ENCODE measurements at places on chromosomes 16 and 17. TPM values are rescaled to one million over a fixed set of nuclear protein-coding genes. Genes with fewer than 3 reads are reported as not detected.

The TP53TG3C gene
- not detected for total RNA-seq

DNA sequence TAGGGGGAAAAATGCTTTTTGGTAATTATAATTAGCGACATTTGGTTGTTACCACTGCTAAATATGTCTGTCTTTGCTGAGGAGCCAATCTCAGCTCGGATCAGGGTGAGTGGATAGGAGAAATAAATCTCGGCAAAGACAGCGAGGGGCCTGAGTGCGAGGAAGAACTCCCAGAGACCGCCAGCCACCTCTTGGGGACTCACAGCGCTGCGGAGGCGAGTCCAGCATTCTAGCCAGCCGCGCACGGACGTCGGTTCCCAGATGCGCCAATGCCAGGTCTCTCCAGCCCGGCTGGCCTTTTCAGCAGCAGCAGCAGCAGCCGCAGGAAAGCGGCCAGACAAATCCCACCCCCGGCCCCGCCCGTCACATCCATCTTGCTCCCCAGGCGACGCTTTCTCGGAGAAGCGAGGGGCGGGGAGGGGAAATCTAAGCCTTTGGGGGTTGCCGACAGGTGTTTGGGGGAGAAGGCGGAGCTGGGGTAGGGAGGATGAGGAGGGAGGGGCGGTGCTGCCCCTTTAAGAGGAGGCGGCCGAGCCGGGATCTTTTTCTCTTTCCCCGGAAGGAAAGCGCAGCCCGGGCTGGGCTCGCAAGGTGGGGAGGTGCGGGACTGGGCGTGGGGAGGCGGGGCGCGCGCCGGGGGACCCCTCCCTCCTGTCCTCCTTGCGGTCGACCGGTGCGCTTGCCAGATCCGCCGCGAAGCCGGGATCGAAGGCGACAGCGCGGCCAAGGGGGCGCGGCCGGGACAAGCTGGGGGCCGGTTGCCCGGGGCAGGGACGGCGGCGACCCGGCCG, at the start of gene ITGA3:
Gene ITGA3, plus strand, starts transcription at position 685 of the 791 bp plus-strand sequence. CDS start 330 bp downstream, outside the sequence.
- H3K27me3 ChIP-seq: no peaks in the 10 kb centered on the region
- DNase-seq: peak; percentile 94
- peak within 1 kb of the TSS; percentile 95 for H3K4me3 ChIP-seq
- H3K36me3 ChIP-seq: no peaks in the 10 kb centered on the region
- H3K27ac ChIP-seq: peak within 1 kb of the TSS; percentile 97
- H3K4me1 ChIP-seq: peaks cover 50% of the 10 kb centered on the region

DNA sequence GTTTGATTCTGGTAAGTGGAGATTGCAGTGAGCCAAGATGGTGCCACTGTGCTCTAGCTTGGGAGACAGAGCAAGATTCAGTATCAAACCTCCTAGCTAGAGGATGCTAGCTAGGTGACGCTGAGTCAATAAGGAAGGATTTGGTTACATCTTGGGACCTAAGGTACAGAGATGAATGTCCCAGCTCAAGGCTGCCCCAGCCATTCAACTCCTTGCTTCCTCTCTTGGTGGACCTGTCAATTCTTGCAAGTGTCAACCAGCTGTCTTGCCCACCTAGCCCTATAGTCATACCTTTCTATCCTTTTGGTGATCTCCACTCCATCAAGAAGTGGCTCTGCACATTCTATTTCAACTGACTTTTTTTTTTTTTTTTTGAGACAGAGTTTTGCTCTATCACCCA, 1.4 kb upstream of the MILR1 start:
- no peaks in the 10 kb centered on the region for H3K27me3 ChIP-seq
- peaks cover 8% of the 10 kb centered on the region for H3K4me1 ChIP-seq
- H3K27ac ChIP-seq: no peak overlapping the region

The CACNG5 gene
- not detected for total RNA-seq

DNA sequence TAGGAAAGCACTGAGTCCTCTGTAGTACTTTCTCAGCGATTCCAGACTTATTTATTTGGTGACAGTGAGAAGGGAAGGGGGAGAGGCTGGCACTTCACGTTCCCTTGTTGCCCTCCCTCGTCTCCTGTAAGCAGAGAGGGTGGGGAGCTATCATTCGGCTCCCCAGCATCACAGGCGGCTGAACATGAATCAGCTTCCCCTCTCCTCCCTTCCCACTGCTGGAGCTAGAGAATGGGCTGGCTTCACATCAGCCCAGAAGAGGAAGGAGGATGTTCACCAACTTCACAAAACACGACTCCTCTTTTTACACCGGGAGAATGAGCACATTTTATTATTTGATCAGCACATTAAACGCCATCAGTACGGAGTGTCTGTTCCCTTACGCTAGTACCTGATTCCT, 6.7 kb upstream of the CMIP start:
- no peaks in the 10 kb centered on the region for H3K36me3 ChIP-seq
- H3K27me3 ChIP-seq: no peaks in the 10 kb centered on the region
- H3K4me3 ChIP-seq: no peak overlapping the region
- no peak for DNase-seq
- H3K27ac ChIP-seq: no peak overlapping the region
- peaks cover 11% of the 10 kb centered on the region for H3K4me1 ChIP-seq

The CNTNAP4 gene
- total RNA-seq: 1.2 TPM

- H3K4me1 ChIP-seq: peaks cover 12% of the 10 kb centered on the region
- DNase-seq: no peak
- no peak overlapping the region for H3K4me3 ChIP-seq
- no peaks in the 10 kb centered on the region for H3K27me3 ChIP-seq
- H3K27ac ChIP-seq: no peak overlapping the region
Measured at GRCh38 chr17:74607221-74607620, 15.1 kb upstream of the CD300LD start.

DNA sequence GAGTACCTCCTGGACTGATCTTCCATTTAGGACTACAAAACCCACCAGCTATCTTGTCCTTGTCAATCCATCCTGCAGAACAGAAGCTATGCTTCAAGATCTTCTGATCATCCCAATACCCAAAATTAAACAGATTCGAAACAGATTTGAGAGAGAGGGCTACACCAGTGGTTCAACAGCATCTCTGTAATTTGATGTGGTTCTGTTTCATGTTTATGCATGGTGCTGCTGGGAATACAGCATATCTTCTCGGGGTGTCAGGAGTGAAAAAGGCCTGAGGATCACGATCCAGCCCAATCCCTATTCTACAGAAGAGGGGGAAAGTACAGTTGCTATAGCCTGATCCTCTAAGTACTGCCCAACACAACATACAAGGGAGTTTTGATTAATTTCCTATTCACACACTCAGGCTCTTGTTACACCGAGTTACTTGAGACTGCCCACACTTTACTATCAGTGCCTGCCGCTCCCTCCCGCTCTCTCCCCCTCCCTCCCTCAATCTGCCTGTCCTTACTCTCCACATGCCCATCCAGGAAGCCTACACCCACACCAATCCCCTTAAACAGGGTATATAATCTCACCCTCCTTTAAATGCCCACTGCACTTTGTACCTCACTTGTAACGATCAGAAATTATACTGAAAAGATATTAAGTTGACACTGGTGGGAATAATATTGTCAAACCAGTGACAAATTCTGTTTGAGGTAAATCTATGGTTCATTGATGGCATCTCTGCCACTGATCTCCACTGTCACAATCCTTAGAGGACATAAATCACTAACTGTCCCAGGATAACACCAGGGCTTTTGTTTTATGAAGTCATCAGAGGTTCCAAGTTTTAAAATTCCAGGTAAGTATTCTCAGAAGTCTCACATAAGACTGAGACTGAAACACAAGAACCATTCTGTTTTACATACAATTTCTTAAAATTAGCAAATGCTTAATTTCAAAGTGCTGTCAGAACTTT, 89.3 kb upstream of the PLEKHM1 start:
- no peak overlapping the region for H3K27ac ChIP-seq
- H3K4me1 ChIP-seq: peaks cover 22% of the 10 kb centered on the region
- H3K36me3 ChIP-seq: no peaks in the 10 kb centered on the region
- no peak overlapping the region for H3K4me3 ChIP-seq
- DNase-seq: no peak

- no peak overlapping the region for H3K27ac ChIP-seq
- no peaks in the 10 kb centered on the region for H3K27me3 ChIP-seq
- H3K36me3 ChIP-seq: no peaks in the 10 kb centered on the region
Measured at GRCh38 chr17:54324813-54325212, 502.1 kb downstream of the KIF2B start.

DNA sequence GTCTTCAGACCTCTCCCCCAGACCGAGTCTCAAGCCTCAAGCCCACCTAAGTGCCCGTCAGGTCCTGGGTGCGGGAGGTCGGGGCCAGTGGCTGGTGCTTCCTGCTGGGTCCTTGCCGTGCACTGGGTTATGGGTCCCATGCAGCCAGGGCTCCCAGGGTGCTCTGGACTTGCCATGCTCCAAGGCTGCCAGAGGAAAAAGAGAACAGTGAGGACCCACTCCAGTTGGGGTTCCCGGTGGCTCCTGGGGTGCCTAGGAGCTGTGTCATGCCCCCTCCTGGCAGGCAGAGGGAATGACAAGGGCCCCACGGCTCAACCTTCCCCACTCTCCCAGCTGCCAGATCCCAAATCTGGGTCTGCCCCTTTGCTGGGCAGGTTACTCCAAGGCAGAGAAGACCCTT, 3.8 kb downstream of the SNX20 start:
- no peaks in the 10 kb centered on the region for H3K27me3 ChIP-seq
- H3K4me1 ChIP-seq: no peaks in the 10 kb centered on the region
- H3K36me3 ChIP-seq: no peaks in the 10 kb centered on the region
- DNase-seq: no peak

DNA sequence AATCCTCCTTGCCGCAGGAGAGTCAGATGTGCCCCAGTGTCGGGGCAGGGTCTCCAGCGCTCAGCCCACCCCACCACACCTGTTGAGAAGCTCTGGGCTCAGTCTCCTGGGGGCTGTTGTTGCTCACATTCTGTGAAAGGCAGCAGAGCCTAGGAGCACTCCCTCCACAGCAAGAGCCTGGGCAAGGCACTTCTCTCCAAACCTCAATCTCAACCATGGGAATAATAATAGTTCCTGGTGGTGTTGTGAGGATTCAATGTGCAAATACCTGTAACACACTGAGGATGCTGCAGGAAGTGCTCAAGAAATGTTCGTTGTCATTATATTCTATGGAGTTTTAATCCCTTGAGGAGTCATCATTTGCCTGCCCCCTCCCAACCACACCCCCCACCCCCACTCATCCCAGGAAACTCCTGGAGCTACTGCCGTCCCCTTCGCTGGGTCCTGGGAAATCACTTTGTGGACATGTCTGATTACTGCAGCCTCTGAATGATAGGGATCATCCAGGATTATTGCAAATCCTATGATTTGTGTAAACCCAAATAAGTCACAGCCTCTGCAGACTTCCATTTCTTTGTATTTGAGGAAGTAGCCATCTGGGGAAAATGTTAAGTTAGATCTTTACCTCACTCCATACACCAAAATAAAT, 61.5 kb downstream of the CCT6B start:
- no peaks in the 10 kb centered on the region for H3K36me3 ChIP-seq
- H3K27me3 ChIP-seq: no peaks in the 10 kb centered on the region
- H3K4me1 ChIP-seq: no peaks in the 10 kb centered on the region

DNA sequence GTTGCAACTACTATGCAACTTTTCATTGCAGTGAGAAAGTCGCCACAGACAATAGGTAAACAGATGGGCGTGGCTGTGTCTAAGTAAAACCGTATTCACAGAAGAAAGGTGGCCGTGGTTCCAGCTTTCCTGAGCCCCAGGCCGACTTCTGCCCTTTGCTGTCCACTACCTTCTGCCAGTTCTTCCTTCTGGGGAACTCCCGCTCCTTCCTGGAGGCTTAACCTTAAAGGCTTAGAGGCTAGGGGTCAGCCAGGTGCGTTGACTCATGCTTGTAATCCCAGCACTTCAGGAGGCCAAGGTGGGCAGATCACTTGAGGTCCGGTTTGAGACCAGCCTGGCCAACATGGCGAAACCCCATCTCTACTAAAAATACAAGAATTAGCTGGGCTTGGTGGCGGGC, 2.1 kb upstream of the SEPTIN12 start:
- H3K27ac ChIP-seq: no peak overlapping the region
- H3K36me3 ChIP-seq: no peaks in the 10 kb centered on the region
- no peak for DNase-seq
- no peak overlapping the region for H3K4me3 ChIP-seq
- no peaks in the 10 kb centered on the region for H3K27me3 ChIP-seq

The TBC1D26 gene
- total RNA-seq: not detected

The HAS3 gene
- total RNA-seq: 0.42 TPM

DNA sequence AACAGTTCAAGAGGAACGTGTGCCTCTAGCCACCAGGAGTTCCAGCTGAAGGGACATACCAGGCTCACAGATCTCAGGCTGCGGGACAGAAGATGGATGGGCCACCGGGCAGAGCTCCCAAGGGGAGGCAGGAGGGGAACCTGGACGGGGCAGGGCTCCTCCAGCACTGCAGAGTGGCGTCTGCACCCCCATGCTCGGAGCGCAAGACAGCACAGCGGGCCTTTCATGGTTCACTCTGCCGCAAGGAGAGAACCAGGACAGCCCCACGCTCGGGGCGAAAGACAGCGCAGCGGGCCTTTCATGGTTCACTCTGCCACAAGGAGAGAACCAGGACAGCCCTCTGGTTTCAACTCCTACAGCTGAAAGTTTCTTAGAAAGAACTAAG, 20.6 kb downstream of the SLC38A10 start:
- H3K4me3 ChIP-seq: no peak overlapping the region
- H3K27ac ChIP-seq: no peak overlapping the region
- peaks cover 32% of the 10 kb centered on the region for H3K4me1 ChIP-seq

The STH gene
- total RNA-seq: not detected

GRCh38 chr16:4011940-4012629, 104.2 kb downstream of the ADCY9 start:
- no peaks in the 10 kb centered on the region for H3K36me3 ChIP-seq
- no peak overlapping the region for H3K4me3 ChIP-seq

DNA sequence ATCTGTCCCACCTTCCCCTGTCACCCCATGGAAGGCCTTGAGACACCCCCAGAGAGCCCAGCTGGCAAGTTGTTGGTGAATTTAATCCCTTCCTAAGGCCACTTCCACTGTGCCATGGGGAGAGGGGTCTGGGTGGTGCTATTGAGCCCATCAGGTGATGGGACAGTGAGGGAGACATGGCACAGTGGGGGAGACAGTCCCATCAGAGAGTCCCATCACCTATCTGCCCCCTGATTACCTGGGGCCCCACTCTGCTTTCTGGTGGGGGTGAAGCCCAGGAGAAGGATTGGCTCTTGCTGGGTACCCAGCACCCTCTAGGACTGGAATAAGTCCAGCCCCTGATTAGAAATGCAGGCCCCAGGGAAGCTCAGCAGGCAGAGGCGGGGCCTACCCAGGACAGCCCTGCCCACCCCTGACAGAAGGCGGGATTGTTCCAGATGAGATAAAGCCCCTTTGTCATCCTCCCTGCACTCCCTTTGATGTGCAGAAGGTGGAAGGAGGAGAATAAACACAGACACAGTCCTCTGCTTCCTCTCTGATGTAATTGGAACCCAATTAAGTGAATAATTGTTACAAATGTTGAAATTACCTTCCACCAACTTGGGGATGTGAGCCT, 18.9 kb downstream of the TMEM132E start:
- no peaks in the 10 kb centered on the region for H3K4me1 ChIP-seq
- no peaks in the 10 kb centered on the region for H3K27me3 ChIP-seq
- no peak for DNase-seq

The WNT3 gene
- total RNA-seq: under 0.01 TPM

The TSPOAP1 gene
- 19.0 TPM for total RNA-seq

- H3K4me1 ChIP-seq: peaks cover 18% of the 10 kb centered on the region
- DNase-seq: no peak
- no peak overlapping the region for H3K27ac ChIP-seq
- no peaks in the 10 kb centered on the region for H3K36me3 ChIP-seq
Measured at GRCh38 chr16:53756275-53756996, 52.5 kb downstream of the FTO start.

The AOC3 gene
- 242 TPM for total RNA-seq

The ZNF23 gene
- total RNA-seq: 11.2 TPM

GRCh38 chr17:47882247-47882646, 13.8 kb upstream of the SP2 start:
- H3K27me3 ChIP-seq: peaks cover 57% of the 10 kb centered on the region
- peaks cover 11% of the 10 kb centered on the region for H3K4me1 ChIP-seq
- no peak overlapping the region for H3K27ac ChIP-seq
- H3K4me3 ChIP-seq: no peak overlapping the region

- H3K4me1 ChIP-seq: peaks cover 96% of the 10 kb centered on the region
- no peaks in the 10 kb centered on the region for H3K27me3 ChIP-seq
- H3K4me3 ChIP-seq: no peak overlapping the region
Measured at GRCh38 chr17:2086306-2086705, 31.4 kb downstream of the HIC1 start.

The NPTX1 gene
- total RNA-seq: 5.5 TPM

The NT5C3B gene
- 64.8 TPM for total RNA-seq

Data from esophagus muscularis mucosa (tissue), 4 donors.